ENCODE measurements at places on chromosomes 7 and 10.
A peak's percentile ranks its signal among the peaks of the same experiment; 100 is the strongest.

- DNase-seq: no peak
These were observed 41.8 kb downstream of the NCAPG2 start for GRCh38 chr7:158662610-158663427.

DNA sequence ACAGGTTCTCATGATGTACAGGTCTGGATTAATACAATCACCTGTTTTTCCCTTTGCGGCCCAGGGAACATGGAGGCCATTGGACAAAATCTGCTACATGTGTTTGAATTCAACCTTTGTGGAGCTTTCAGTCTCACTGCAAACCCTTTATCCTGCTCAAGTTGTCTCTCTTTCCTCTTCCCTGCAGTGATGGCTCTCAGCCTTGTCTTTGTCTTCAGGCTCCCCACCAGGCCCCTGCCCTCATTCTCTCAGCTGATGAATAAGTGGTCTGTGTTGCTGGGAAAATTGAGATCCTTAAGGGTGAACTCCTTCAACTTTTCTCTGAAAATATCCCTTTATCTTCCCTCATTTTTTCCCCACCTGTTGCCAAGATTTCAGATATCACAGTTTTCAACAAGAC, 791.2 kb downstream of the GRID1 start:
- no peak for DNase-seq

GRCh38 chr10:61175316-61175715, 231.3 kb upstream of the RHOBTB1 start:
- no peak for DNase-seq

- no peak for DNase-seq
These were observed 16.1 kb upstream of the TAS2R40 start for GRCh38 chr7:143205560-143206293.

GRCh38 chr7:71130031-71130679, 1.8 kb upstream of the GALNT17 start:
- DNase-seq: no peak

GRCh38 chr7:155184923-155185322, 112.8 kb upstream of the INSIG1 start:
- DNase-seq: no peak

GRCh38 chr7:1056785-1057410, 12.6 kb downstream of the GPR146 start:
- DNase-seq: no peak

- peak; percentile 37 for DNase-seq
These were observed at the start of gene RAPGEF5 for GRCh38 chr7:22356701-22357310. Gene RAPGEF5, minus strand, starts transcription at chr7:22357154. Its CDS starts 94 bp downstream, at chr7:22357060.

DNA sequence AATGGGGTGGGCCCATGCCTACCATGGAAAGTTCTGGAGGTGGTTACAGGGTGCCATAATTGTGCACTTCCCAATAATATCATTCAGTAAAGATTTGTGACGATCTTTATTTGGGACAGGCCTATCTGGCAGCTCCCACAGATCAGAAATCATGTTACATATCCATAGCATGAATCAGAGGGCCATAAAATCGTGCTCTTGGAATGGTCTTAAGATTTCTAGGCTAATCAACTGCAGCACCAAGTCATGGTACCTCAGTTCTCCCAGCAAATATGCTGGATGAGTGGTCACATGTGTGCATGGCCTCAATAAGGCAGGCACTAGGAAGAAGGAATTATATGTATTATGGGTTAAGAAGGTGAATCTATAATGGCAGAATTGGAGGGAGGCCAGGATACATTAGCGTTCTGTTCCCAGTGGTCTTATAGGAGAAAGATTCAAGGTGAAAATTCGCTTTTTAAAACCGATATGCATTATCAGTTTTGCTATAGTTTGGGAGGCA, 134.7 kb downstream of the NRP1 start:
- DNase-seq: no peak

DNA sequence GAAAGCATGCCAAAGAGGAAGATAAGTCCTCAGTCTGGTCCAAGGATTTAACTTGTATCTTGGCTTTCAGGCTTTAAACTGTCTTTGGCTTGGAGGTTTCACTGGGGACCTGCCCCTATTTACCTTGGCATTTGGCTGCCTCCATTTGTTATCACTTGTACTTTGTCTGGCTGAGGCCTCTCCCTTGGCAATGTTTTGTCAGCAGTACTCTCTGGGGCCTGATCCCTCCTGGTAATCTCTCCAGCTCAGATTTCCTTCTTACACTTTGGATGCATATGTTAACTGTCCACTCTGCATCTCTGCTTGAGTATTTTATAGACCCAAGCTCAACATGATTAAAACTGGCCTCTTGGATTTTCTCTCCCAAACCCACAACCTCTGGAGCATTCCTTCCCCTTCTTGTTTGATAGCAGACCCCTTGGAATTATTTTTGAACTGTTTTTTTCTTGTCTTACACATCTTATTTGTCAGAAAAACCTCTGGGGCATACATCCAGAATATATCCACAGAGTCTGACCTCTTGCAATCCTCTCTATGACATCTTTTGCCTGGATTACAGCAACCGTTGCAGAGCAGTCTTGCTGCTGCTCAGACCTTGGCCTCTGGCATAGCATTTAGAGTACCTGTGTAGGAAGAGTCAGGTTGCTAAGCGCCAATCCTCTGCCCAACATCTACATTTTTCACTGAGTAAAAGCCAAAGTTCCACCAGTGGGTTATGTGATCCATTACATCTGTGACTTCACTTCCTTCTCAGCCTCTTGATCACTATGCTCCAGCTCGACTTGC, 35.2 kb downstream of the ZNF487 start:
- DNase-seq: no peak

DNA sequence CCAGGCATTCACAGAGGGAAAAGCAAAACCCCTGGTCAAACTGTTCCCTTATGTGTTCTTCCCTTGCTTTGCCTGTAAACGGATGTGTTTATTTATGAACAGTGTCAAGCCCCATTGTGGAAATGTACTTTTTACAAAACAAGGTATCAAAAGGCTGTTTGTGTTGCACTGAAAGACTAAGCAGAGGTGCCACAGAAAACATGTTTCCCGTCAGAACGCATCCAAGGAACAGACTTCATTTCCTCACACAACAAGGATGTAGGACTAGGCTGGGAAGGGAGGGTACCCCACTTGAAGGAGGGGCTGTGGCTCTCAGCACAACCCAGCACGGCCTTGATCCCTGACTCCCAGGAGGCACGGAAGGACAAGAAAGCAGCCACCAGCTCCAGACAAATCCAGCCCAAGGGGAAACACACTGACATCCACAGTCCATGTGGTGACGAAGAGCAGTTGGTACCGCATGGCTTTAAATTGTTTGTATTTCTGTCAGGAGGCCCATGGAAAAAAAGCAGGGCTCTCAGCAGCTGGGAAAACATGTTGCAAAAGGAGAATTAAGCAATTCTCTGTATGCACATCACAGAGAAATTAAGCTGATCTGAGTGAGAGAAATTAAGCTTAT, 85.6 kb downstream of the RNF216 start:
- DNase-seq: peak; percentile 58

GRCh38 chr7:94298943-94299342, 95.8 kb upstream of the COL1A2 start:
- DNase-seq: peak; percentile 18

GRCh38 chr10:69479240-69480067, 28.2 kb downstream of the TSPAN15 start:
- peak; percentile 66 for DNase-seq

GRCh38 chr7:111839261-111839660, 277.0 kb upstream of the IMMP2L start:
- no peak for DNase-seq

- peak; percentile 87 for DNase-seq
These were observed 33.3 kb downstream of the SRRM3 start for GRCh38 chr7:76234931-76235441.

DNA sequence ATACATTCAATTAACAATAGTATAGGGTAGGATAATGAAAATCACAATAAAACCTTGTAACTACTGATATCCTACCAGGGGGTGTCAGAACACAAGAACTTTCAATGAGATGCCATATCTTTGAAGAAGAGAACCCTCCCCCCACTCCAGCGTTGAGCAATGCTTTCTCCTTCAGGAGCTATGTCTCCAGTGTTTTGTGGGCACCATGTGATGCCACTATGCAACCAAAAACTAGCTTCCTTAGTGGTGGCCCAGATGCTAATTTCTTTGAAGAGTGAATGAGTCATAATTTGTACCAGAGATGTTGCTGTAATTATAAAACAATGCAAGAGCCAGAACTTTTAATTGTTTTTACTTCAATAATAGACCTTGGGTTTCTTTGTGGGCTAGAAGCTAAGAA, 76.0 kb upstream of the ADO start:
- no peak for DNase-seq

GRCh38 chr7:81525841-81526240, 244.0 kb downstream of the HGF start:
- no peak for DNase-seq

GRCh38 chr10:120208488-120208887, 248.5 kb upstream of the PLPP4 start:
- DNase-seq: no peak

- no peak for DNase-seq
These were observed 5.8 kb downstream of the MACC1 start for GRCh38 chr7:20211376-20211775.

DNA sequence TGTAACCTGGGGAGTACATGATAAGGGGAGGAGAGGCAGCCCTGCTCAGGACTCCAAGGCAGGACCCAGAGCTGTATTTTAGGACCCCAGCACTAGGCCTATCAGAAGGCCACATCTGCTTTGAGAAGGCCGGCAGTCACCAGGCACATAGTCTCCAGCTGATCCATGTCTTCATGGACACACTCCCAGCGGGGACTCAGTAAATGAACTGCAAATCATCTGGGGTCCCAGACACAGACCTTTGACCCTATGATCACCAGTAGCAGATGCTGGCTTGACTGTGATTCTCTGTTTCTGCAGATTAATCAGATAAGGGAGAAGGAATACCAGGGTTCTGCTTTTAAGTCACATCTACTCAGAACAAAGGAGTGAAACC, 341.4 kb upstream of the PODXL start:
- no peak for DNase-seq

DNA sequence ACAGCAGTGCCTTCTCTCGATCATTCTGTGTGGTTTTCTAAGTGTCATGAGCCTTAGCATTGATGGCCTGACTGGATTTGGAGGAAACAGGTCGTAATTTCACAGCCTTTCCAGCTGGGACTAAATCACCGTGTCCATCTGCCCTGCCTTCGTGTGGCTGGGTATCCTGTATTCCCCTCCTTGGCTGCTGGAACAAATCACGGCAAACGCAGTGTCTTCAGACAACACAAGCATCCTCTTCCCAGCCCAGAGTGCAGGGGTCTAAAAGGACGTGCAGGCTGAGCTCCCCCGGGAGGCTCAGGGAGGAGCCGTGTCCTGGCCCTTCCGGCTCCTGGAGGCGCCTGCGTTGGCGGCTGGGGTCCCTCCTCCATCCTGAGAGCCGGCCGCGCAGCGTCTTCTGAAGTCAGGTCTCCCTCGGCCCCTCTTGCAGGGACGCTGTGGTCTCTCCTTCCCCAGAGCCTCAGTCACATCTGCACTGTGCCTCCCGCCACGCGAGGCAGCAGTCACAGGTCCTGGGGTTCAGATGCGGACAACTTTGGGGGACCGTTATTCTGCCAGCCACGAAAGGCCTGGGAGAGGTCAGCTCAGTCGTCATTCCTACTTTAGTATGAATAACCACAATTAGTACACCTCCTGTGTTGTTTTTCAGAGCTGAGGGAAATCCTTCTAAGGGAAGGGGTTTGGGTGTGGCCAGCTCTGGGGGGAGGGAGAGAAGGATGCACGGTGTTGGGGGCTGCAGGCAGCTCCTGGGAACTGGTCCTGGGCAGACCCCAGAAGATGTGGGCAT, 41.1 kb downstream of the FAM20C start:
- DNase-seq: peak; percentile 53

GRCh38 chr10:78830062-78830975, 238.4 kb upstream of the ZMIZ1 start:
- no peak for DNase-seq

- DNase-seq: no peak
These were observed 118.9 kb downstream of the PLXDC2 start for GRCh38 chr10:19935176-19935575.

DNA sequence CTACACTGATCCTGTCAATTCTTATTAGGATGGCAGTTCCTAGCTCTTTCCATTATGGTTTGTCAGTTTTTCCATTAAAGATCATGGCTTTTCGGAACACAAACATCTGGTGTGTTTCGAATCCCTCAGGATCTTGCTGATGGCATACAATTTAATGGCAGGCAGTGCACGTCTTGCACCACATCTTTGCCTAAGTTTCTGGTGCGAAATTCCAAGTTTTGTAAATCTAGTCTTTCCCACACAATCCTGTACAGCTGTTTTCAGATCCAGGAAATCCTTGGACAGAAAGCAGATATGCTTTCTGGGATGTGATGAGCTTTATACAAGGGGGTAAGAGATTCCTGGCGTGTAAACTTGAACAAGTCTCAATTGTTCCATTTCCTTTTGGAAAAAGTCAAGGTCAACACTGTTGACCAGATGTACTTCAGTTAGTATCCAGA, 224.3 kb upstream of the PHYHIPL start:
- DNase-seq: no peak

- DNase-seq: no peak
These were observed 62.7 kb downstream of the CYCS start for GRCh38 chr7:25062380-25062779.

DNA sequence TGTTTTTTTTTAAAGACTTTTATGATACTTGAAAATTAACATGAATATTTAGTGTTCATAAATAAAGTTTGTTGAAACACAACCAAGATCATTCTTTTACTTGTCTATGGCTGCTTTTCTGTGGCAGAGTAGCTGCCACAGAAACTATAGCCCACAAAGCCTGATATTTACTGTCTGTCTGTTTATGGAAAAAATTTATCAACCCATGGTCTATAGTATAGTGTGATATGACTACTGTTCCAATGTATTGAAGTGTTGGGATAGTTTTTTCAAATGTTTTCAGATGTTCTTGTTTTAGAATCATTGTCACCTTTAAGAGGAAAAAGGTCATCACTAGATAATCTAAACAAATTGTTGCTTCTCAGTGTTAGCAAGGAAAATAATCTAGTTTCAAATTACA, 10.8 kb downstream of the TFAM start:
- DNase-seq: no peak

- no peak for DNase-seq
These were observed 32.3 kb upstream of the INHBA start for GRCh38 chr7:41735206-41735605.

All from hepatic stellate cell (primary cell).